Placental pericyte (primary cell): ENCODE measurements at places on chromosomes 5 and 9. TPM values are rescaled to one million over a fixed set of nuclear protein-coding genes. Genes with fewer than 3 reads are reported as not detected.

Gene C5orf58
- under 0.01 TPM in 1 of 2 replicates, not detected in the other for total RNA-seq

Gene HABP4
- total RNA-seq, result 13.6 and 17.7 TPM in 2 replicates

Gene ANGPTL2
- 21.2 and 71.6 TPM in 2 replicates for total RNA-seq

Gene IL9
- not detected in 2 replicates for total RNA-seq

Gene IL4
- not detected in 2 replicates for total RNA-seq

Gene SLC25A48
- not detected in 2 replicates for total RNA-seq

Gene CATSPER3
- total RNA-seq, result 0.43 TPM in 1 of 2 replicates, not detected in the other

Gene KCNN2
- total RNA-seq, result 0.88 and 1.1 TPM in 2 replicates

Gene ITGA1
- 237 and 283 TPM in 2 replicates for total RNA-seq

Gene F12
- 0.22 and 0.57 TPM in 2 replicates for total RNA-seq

Gene CTXN3
- not detected in 2 replicates for total RNA-seq

Gene LRRC19
- not detected in 2 replicates for total RNA-seq
